ENCODE measurements at places on chromosomes 7 and 10. TPM values are rescaled to one million over a fixed set of nuclear protein-coding genes. Genes with fewer than 3 reads are reported as not detected.
A peak's percentile ranks its signal among the peaks of the same experiment; 100 is the strongest.

CCDC136 gene
- total RNA-seq, result 6.1 TPM

GRCh38 chr10:660413-660969 is 29.0 kb downstream of the DIP2C start:
- DNase-seq, result no peak

DNA sequence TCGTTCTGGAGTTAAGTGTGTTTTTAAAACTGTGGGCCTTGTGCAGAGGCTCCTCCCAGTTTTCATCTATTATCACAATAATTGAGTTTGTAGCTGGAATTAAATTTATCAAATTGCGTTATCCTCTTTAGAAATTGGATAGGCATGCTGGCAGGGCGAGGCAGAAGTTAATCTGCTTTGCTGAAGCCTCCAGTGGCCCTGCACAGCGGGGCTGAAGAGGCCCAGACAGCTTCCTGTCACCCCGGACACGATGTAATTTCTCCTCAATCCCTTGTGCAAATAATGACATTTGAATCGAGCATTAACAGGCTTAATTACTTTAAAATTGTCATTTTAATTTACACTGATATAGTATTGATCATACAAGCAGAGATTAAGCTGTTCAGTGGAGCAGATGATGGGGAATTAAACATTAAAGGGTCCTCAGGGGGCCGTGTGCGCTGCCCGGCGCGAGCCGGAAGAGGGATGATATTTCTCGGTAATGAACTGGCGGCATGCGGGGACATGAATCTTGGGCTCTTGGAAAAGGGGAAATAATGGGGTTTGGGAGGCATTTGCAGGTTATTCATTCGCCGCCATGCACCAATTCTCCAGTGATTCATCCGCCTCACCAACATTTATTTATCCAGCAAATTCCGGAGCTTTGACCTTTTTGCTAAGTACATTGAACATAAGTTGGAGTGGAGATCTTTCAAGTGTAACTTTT is 118.5 kb downstream of the NKX6-2 start:
- no peak for DNase-seq

GRCh38 chr10:22342421-22342820 is 2.9 kb upstream of the SPAG6 start:
- no peak for DNase-seq

DNA sequence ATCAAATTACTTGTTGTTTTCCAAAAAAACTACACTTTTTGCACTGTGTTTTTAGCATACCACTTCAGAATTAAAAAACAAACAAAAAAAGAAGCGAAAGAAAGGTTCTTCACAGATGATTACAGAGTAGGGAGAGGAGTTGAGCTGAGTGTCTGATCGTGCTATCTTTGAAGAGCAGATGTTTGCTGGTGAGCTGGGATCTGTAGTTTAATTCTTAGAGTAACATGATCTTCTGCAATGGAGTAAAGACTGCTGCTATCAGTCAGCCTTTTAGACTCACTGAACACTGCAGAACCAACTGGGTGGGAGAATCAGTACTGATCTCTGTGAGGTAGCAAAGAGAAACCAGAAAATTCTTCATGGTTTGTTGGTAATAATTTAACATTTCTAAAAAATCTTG is 1197.8 kb upstream of the SORCS1 start:
- no peak for DNase-seq

- peak; percentile 17 for DNase-seq
These were observed 199.8 kb downstream of the AHR start for GRCh38 chr7:17498230-17498629.

DNA sequence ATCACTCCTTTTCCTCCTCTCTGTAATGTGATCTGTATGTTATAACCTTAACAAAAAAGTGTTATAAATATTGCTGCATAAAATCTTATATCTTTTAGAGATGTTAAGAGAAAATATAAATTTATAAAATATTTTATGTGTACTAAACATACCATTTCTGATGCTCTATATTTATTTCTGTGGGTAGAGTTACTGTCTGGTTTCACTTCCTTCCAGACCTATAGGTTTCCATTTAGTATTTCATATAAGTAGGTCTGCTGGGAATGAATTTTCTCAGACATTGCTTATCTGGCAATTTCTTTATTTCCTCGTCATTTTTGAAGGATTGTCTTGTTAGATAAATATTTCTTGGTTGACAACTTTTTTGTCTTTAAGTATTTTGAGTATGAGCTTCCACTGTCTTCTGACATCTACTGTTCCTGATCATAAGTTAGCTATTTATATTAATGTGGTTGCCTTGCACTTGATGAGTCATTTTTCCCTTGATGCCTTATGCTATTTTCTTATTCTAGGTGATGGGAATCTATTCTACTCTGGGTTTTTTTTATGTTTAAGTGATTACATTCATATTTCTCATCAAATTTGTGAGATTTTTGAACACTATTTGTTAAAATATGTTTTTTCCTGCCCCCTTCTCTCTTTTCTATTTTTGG is 11.2 kb upstream of the THSD7A start:
- no peak for DNase-seq

Measured in skin of body (tissue), 3 donors.